AG08395 (cell line): ENCODE measurements at places on chromosomes 3 and 15.

DNA sequence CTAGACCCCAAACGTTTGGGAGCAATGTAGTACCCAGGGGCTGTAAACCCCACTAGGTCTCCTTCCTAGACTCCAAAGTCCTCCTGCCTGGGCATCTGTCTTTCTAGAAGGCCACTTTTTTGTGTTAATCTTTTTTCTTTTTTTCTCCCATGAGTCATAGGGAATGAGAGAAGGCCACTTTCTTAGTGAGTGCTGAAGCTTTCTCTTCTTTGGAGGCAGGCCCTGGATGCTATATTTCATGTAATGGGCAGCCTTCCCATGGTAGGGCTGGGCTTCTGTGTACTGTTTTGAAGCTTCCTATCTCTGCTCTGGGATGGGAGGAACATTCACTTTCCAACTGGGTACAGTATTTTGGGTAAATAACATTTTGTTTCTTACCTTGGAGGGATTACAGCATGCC, 15.2 kb upstream of the RTP2 start:
- DNase-seq, result peak; percentile 63

- DNase-seq, result no peak
These were observed 3.5 kb upstream of the TM4SF18 start for GRCh38 chr3:149336925-149337324.

- no peak for DNase-seq
These were observed 905.8 kb downstream of the IGSF11 start for GRCh38 chr3:118128886-118129285.

DNA sequence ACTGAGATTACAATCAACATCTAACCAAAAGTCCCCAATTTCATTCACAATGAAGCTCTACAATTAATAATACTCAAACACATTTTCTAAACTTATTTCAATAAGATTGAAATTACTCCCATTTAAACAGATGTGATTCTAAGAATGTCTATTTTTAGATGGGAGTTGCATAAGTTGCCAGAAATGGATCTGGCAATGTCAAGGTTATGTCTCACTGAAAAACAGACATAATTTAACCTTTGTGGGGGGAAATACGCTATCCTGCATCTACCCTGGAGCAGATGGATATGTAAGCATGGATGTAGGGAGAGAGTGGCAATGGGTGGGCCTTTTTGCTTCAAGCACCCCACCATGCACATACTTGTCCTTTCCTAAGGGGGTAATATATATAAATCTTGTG, 6.7 kb upstream of the EIF1B start:
- no peak for DNase-seq

DNA sequence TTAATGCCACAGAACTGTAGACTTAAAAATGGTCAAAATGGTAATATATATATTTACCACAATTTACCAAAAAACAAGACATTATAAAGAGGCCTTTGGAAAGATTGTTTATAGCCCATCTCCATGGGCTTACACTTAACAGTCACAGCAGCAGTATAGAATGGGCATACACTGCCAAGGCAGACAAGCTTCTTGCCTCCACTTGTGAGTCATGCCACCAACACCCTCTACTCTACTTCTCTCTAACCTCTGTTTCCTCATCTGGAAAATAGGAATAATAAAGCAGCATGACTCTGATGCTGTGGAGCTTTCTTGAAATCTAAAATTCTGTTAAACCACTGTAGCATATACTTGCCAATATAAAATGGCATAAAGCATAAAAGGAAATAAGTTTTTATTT, 14.4 kb upstream of the GPR156 start:
- DNase-seq, result no peak

DNA sequence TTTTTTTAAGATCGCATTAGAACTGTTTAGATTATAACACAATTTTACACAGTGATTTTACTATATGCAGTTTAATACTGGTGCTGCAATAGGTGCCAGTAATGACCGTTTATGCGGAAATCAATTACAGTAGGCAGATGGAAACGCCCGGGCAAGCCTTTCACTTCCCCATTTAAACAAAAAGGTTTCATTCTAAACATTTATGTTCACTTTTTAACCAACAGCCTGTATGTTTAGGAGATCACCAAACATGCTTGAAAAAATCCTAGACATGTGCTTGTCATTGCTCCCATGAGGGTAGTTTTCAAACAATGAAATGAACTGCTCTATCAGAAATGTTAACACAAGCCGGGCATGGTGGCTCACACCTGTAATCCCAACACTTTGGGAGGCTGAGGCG, 2.7 kb downstream of the BNIP2 start:
- DNase-seq, result no peak

- no peak for DNase-seq
These were observed 67.9 kb downstream of the IQSEC1 start for GRCh38 chr3:13005301-13005700.

- peak; percentile 65 for DNase-seq
These were observed 204.0 kb upstream of the NANOGP8 start for GRCh38 chr15:35289024-35289617.

DNA sequence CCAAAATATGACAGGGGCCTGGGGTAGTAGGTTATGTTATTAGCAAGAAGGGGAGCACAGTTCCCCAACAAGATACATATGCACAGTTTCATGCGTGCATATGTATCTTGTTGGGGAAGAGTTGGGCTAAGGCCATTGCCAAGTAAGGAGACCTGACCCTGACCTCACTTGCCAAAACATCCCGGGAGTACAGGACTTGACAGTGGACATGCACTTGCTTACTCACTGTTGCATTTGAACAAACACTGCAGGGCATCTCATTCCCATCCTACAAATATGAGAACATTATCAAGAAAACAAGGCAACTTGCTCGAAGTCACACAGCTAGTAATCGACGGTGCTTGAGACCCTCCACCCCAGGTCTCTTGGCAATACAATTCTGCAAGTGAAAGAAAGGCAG, 4.8 kb upstream of the CAMP start:
- no peak for DNase-seq

GRCh38 chr15:38690216-38690615, 125.6 kb upstream of the RASGRP1 start:
- no peak for DNase-seq

- DNase-seq, result no peak
These were observed 72.1 kb downstream of the ADAMTS7 start for GRCh38 chr15:78739206-78739605.

DNA sequence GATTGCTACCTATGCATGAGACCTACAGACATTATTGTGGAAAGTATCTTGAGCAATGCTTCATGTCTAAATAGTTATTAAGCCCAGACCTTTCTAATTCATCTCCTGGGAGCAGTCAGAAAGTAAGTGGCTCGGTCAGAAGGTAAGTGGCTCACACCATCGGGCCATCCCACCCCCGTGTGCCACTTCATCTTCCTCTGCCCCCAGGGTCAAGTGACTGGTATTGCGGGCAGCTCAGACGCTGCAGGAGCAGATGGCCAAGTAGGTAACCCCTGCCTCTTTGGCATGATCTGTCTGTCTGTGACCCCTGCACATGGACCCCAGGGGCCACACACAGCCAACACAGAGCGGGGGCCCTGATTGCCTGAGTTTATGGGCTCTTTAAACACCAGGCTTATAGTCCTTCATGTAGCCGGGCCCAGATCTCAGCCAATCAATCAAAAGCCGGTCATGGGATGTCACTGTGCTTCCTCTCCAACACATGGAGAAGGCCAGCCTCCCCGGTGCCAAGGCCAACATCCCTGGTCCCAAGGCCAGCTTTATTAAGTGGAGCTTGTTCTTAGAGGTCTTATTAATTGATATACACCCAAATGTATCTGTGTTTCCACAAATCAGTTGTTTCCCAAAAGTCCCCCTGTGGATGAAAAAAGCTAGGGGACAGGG, 42.9 kb downstream of the LARP6 start:
- DNase-seq, result no peak

GRCh38 chr3:18558507-18558906, 133.4 kb upstream of the SATB1 start:
- DNase-seq, result no peak
